Stimulated activated CD4-positive, alpha-beta T cell treated with anti-CD3 and anti-CD28 coated beads, Interleukin-15, amount 100 ng/mL, for 24 hours (primary cell): ENCODE measurements at places on chromosomes 3 and 15.

DNA sequence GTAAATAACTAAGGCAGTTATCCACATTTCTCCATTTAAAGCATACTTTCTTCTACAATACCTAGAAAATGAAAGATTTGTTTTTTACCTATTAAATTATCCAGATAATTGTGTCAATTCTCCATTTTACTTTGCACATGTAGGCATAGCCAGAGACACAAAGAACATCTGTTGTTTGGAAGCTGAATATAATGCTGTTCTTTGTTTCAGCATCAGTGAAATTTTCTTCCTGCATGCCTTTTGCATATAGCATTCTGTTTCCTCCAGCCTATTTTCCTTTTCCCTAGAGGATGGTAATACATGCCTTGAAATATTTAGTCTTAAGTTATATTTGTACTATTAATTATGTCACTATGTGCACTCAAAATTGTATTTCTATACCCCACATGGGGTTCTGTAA is 233.7 kb downstream of the CNTN6 start:
- DNase-seq: no peak

DNA sequence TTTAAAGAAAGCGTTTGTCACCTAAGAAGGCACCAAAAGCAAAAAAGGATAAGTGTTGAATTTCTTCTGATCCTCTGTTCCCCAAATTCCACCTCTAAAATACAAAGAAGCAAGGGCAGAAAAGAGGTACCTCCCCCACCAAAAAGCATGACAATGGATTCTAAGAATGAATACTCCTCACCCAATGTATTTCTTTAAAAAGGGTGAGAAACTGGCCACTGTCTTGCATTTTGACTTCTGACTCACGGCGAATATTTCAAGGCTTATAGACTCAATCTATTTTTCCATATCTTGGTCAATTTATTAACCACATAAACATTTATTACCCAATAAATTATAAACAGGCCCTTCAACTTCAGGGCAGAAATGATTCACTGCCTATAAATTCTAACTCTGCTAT is 131.1 kb downstream of the NR1I2 start:
- no peak for DNase-seq

- DNase-seq: no peak
Measured at GRCh38 chr3:103136621-103137020, 701.8 kb downstream of the ZPLD1 start.

GRCh38 chr3:188389711-188390342 is 235.9 kb downstream of the LPP start:
- peak; percentile 69 for DNase-seq

- no peak for DNase-seq
Measured at GRCh38 chr3:53320697-53321096, 26.6 kb downstream of the DCP1A start.

GRCh38 chr3:124597273-124597672 is 133.0 kb upstream of the UMPS start:
- no peak for DNase-seq

- no peak for DNase-seq
Measured at GRCh38 chr3:9157651-9158362, 91.6 kb downstream of the SRGAP3 start.

- no peak for DNase-seq
Measured at GRCh38 chr3:119311081-119311925, 17.1 kb downstream of the ARHGAP31 start.

- DNase-seq: no peak
Measured at GRCh38 chr3:120497818-120498217, 47.0 kb upstream of the FSTL1 start.

GRCh38 chr3:73727117-73727821 is 102.5 kb upstream of the PDZRN3 start:
- DNase-seq: no peak

DNA sequence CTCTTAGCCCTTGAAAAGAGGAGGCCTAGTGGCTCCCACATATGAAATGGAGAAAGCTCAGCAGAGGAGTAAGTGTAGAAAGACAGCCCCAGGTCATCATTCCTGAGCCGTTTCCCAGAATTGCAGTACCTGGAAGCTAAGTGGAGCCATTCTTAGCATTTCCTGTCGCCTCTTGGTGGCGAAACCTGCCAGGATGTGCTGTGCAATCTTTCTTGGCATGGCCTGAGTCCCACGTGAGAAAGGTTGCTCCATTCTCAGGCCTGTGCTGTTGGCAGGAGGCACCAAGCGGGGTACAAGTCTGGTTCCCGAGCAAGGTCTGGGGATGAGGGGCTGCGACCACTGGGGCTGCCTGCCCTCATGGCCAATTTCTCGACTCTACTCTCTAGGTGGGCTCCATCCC is 207.2 kb upstream of the TPM1 start:
- no peak for DNase-seq

GRCh38 chr3:130948001-130948773 is 54.3 kb downstream of the ATP2C1 start:
- DNase-seq: no peak

- DNase-seq: no peak
Measured at GRCh38 chr3:145780301-145780700, 380.7 kb downstream of the PLOD2 start.

- DNase-seq: no peak
Measured at GRCh38 chr3:56629451-56629850, 53.6 kb downstream of the TASOR start.

- no peak for DNase-seq
Measured at GRCh38 chr3:62229908-62230307, 143.4 kb downstream of the FEZF2 start.

GRCh38 chr3:169264711-169265110 is 398.8 kb downstream of the MECOM start:
- no peak for DNase-seq

GRCh38 chr15:29040370-29040751 is 154.6 kb downstream of the APBA2 start:
- DNase-seq: no peak

DNA sequence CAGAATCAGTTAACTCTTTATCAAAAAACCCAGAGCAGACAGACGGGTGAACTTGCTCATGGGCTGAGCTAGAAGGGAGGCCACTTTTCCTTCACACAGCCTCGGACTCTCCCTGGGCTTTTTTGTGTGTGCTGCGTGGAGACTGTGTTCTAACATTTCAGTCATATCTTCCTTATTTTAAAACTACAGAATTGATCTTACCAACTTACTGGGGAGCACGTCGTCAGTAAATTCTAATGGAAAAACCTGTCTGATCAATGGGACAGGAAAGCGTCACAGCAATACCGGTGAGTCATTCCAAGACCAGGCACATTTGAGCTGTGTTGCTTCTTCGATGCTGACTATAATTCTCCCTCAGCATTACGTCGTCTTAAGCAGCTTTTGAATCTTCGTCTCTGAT is 145.1 kb downstream of the LPP start:
- peak; percentile 70 for DNase-seq

GRCh38 chr3:72810659-72811434 is 37.4 kb downstream of the SHQ1 start:
- no peak for DNase-seq

DNA sequence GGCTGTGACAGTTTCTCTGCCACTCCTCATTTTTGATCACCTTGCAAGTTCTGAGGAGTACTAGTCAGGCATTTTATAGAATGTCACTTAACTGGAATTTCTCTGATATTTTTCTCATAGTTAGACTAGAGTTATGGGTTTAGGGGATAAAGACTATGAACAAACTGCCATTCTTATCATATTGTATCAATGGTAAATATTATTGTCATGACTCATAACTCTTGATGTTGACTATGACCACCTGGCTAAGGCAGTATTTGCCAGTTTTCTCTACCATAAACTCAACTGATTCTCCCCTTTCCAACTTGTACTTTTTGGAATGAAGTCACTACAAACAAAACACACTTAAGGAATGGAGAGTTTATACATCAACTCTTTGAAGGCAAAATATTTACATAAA is 22.7 kb upstream of the OR5K1 start:
- no peak for DNase-seq

- DNase-seq: no peak
Measured at GRCh38 chr3:8423307-8423706, 78.3 kb upstream of the LMCD1 start.

DNA sequence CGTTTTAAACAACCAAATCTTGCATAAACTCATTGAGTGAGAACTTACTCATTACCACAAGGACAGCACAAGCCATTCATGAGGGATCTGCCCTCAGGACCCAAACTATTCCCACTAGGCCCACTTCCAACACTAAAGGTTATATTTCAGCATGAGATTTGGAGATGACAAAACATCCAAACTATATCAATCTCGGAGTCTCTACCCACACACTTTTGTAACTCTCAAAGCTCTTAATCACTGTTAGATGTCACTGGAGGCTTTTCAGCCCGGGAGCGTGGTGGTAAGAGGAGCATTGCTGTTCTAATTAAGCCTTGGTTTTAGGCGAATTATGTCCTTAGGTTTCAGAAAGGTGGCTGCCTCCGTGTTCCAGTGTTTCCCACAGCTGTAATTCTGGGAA is 86.3 kb downstream of the CNTN6 start:
- DNase-seq: no peak

- DNase-seq: no peak
Measured at GRCh38 chr3:169759256-169759655, 5.6 kb downstream of the TERC start.

DNA sequence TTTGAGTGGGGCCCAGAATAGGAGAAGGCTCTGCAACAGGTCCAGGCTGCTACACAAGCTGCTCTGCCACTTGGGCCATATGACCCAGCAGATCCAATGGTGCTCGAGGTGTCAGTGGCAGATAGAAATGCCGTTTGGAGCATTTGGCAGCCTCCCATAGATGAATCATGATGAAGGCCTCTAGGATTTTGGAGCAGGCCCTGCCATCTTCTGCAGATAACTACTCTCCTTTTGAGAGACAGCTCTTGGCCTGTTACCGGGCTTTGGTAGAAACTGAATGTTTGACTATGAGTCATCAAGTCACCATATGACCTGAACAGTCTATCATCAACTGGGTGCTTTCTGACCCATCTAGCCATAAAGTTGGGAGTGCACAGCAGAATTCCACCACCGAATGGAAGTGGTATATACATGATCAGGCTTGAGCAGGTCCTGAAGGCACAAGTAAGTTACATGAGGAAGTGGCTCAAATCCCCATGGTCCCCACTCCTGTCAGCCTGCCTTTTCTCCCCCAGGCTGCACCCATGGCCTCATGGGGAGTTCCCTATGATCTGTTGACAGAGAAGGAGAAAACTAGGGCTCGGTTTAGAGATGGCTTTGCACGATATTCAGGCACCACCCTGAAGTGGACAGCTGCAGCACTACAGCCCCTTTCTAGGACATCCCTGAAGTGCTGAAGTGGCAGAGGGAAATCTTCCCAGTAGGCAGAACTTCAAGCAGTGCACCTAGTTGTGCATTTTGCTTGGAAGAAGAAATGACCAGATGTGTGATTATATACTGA is 971.4 kb downstream of the MCTP2 start:
- no peak for DNase-seq

DNA sequence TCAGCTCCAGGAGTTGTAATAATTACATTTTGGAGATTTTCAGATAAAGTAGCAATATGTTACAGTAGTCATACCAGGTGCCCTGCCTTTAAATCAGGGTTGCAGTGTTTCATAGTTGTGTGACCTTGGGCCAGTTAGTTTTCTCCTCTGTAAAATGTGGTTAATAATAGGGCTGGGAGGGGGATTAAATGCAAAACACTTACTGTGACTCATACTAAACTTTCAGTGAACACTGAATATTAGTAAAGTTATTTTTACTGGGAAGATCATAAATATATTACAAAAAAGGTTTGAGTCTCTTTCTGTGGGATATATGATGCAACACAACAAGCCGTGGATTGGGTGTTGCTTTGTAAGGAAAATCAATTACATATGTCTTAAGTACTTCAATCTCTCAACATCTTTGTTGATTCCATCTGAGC is 1.1 kb upstream of the EBLN2 start:
- no peak for DNase-seq

GRCh38 chr3:30199855-30200254 is 406.5 kb upstream of the TGFBR2 start:
- no peak for DNase-seq

DNA sequence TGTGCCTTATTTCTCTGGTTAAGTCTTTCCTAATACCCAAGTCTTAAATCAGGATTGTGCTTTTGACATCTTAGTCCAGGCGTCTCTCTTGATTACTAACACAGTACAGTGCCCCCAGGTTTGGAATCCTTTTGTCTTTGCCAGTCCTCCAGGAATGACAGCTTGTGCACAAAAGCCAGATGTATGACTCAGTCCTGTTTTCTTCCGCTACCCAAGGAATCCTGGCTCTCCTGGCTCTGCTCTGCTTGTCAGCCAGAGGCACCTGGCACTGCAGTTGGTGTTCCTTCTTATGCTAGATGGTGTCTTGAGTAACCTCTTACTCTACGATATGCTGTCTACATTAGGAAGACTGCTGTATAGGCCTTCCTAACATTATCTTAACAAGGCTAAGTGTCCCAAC is 728.2 kb upstream of the NECTIN3 start:
- no peak for DNase-seq
